ENCODE measurements at places on chromosomes 7 and 10.

GRCh38 chr10:34319197-34319846 lies 495.8 kb downstream of the PARD3 start:
- peak; percentile 96 for DNase-seq

- no peak for DNase-seq
These were observed 816.4 kb downstream of the GRM8 start for GRCh38 chr7:126436213-126436868.

DNA sequence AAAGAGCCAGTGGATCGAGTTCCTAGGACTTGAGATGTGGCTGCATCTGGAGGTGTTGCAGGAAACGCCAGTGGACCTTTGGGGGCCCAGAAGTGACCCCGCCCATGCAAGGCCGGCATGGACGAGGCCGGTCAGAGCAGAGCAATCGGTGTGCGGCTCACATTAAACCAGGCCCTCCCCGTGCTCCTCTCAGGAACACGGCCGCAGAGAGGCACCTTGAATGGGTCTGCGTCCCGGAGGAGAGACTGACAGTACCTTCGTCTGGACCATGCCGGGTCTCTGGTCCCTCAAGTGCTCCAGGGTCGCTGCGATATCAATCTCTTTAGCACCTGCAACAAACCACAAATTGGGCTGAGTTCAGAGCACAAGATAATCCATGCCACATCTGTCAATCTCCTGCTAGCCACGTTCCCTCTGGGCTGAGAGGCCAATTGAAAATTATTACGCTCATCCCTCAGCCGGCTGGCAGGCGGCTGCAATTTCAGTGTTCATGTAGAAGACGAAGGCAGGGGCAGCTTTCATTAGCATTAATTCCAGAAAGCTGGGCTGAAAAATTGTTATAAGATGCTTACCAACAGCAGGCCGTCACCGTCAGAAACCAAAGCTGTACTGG lies 212.0 kb downstream of the DNAJB6 start:
- DNase-seq = no peak

GRCh38 chr10:119602241-119603095 lies 5.7 kb upstream of the TIAL1 start:
- DNase-seq = no peak

GRCh38 chr7:72503644-72504043 lies 91.5 kb upstream of the CALN1 start:
- no peak for DNase-seq

GRCh38 chr10:69810097-69810496 lies 8.4 kb downstream of the COL13A1 start:
- DNase-seq = no peak

DNA sequence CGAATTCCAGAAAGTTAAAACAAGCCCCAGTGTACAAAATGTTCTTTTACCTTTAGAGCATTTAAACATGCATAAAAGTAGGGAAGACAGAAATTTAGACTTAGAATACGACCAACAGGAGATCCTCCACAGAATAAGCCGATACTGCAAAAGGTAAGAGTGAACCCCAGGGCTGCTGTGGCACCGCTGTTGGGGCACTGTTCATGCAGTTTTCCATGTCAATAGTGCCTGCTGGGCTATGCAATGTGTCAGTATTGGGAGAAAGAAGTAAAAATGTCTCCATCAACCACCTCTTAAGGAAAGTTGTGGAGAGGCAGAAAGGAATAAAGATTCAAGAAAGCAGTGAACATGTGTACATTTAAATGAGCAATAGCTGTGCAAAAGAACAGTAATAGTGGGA lies 326.5 kb upstream of the SEMA3C start:
- no peak for DNase-seq

DNA sequence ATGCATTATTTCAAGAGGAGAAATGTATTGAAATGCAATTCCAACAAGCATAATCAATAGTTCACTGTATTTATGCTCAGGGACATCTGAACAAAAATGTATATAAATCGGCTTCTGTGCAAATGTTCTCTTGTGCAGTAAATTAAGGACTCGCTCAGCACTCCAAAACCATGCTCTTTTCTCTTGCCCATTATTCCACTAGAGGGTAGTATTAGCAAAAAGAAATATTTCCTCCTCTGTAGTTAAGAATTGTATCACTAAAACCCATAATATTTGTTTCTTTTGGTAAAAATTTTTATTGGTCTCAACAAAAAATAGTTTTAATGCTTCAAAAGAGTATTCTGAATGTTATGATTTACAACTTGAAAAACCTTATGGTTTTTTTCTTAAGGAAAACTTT lies 803.1 kb downstream of the PCDH15 start:
- DNase-seq = no peak

Data from fibroblast of skin of right biceps (primary cell).